Dermis blood vessel endothelial cell (primary cell): ENCODE measurements at places on chromosomes 11 and 22. TPM values are rescaled to one million over a fixed set of nuclear protein-coding genes. Genes with fewer than 3 reads are reported as not detected.

The MOV10L1 gene
- total RNA-seq, result 19.4 and 35.1 TPM in 2 replicates

The WNT11 gene
- total RNA-seq, result 0.09 TPM in 1 of 2 replicates, not detected in the other

The TMEM191C gene
- total RNA-seq, result 0.60 and 0.68 TPM in 2 replicates

The FAU gene
- 180 and 316 TPM in 2 replicates for total RNA-seq

The OR4C11 gene
- not detected in 2 replicates for total RNA-seq

The LBHD1 gene
- 2.5 and 3.6 TPM in 2 replicates for total RNA-seq

The FLRT1 gene
- not detected in 2 replicates for total RNA-seq

DNA sequence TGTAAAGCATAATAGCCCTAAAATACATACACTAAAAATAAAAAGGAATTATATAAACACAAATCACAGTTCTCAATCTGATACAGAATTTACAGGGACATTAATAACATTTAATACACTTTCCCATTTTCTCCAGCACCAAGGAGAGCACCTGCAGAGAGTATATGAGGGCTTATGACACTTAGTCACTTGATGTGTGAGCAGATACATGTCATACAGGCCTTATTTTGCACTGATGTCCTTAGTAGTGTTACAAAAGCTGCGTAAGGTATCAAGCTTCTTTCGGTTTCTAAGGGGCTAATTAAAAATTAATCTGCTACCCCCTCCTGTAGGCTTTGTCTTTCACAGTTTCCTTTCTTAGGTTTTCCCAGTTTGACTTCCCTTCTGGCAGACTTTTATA lies 61.3 kb downstream of the TRIM44 start:
- peak; percentile 33 for DNase-seq

DNA sequence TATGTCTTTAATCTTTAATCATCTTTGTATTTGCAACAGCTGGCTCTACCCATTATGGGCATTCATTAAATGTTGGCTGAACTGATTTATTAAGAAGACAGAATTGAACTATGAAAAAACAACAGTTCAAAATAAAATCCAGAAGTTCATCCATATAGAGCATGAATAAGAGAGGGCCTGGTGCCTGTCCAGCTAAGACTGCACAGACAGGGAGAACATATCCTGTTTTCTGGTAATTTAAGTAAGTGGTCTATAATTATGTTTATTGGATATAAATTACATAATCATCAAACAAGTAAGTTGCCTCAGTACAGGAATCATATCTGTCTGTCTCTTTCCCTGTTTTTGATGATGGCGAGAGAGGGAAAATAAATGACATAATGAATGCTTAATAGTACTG lies 137.2 kb downstream of the RBFOX2 start:
- DNase-seq, result no peak

DNA sequence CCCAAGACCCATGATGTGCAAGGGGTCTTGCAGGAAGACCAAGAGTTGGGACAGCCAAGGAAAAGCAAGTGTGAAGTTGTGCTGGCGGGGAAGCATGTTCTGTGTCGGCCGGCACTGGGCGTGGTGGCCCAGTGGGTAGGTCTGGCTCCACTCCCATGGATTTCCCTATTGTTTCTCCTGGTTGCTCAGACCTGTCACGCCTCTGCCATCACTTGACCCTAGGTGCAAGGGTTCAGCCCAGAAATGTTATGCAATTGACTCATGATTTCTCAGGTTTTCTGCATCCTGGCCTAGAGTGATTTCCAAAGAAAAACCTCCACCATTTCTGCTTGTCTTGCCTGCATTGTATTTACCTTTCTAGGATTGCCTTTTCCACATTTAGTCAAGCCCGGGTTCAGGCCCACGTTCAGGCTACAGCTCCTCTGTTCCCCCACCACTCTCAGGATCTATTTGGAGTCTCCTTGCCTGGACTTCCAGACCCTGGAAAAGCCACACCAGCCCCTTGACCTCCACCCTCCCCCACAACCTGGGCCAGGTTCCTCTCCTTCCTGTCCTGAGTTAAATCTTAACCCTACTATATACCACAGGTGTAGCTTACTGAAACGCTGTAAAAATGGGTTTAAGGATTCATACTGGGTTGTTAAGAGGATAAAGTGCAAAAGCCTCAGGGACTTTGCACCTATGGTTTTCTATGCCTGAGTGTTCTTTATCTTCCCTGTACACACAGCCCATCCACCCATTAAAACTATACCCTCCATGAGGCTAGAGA lies 17.5 kb upstream of the FOLR1 start:
- DNase-seq, result no peak

GRCh38 chr22:22184277-22184807 lies 60.2 kb upstream of the VPREB1 start:
- no peak for DNase-seq

GRCh38 chr11:83510530-83511460 lies 224.6 kb upstream of the CCDC90B start:
- DNase-seq, result no peak

DNA sequence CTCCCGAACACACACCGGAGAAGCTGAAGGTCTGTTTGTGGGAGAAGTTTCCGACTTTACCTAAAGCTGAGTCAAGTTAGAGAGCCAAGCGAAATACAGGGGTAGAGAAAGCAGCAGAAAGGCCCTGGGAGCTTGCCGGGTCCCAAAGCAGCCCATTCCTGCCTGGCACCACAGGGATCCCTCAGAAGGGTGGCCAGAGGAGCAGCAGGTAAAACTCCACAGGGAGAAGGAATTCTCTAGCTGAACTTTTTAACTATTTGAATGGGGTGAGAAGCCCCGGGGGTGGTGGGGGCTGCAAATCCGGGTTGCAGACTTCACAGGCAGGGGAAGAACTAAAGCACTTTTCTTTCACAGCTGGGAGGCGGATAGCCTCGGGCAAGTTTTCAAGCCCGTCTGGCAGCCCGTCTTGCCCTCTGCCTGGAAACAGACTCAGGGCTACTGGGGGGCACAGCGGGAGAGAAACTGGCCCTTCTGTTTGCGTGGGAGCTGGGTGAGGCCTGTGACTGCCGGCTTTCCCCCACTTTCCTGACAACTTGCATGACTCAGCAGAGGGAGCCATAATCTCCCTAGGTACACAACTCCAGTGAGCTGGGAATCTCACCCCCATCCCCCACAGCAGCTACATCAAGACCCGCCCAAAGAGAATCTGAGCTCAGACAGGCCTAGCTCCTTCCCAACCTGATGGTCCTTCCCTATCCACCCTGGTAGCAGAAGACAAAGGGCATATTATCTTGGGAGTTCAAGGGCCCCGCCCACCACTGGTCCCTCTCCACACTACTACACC lies 311.0 kb downstream of the SBF2 start:
- peak; percentile 20 for DNase-seq

- DNase-seq, result no peak
Observed at GRCh38 chr22:31911565-31912406, 32.5 kb upstream of the YWHAH start.

- no peak for DNase-seq
Observed at GRCh38 chr11:43969543-43969942, 27.1 kb downstream of the C11orf96 start.

DNA sequence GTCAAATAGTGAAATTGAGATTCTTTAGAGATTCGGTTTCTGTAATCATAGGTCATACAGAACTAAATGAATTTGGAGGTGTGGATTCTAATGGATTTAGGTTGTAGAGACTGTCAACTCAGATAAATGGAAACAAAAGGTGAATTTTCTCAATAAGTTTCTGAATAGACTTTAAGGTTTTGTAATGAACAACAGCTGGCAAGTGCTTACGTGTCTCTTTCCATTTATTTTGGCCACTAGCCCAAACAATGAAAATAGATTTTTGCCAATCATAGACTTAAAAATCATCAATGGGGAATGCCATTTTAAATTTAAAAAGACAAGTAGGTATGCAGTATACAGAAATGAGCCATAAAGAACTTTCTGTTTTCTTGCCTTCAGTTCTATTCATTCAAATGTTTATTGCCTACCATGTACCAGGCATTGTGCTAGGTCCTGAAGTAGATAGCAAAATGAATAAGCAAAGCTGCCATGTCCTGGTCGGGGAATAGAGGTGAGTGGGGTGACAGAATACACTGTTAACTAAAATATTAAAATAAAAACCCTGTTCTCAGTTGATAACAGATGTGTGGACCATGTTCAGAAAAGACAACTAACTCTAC lies 16.9 kb upstream of the TMEM135 start:
- peak; percentile 35 for DNase-seq

GRCh38 chr11:37597776-37598175 lies 999.7 kb upstream of the RAG2 start:
- DNase-seq, result no peak

- peak; percentile 71 for DNase-seq
Observed at GRCh38 chr11:65112546-65113360, 1.1 kb downstream of the TM7SF2 start.

DNA sequence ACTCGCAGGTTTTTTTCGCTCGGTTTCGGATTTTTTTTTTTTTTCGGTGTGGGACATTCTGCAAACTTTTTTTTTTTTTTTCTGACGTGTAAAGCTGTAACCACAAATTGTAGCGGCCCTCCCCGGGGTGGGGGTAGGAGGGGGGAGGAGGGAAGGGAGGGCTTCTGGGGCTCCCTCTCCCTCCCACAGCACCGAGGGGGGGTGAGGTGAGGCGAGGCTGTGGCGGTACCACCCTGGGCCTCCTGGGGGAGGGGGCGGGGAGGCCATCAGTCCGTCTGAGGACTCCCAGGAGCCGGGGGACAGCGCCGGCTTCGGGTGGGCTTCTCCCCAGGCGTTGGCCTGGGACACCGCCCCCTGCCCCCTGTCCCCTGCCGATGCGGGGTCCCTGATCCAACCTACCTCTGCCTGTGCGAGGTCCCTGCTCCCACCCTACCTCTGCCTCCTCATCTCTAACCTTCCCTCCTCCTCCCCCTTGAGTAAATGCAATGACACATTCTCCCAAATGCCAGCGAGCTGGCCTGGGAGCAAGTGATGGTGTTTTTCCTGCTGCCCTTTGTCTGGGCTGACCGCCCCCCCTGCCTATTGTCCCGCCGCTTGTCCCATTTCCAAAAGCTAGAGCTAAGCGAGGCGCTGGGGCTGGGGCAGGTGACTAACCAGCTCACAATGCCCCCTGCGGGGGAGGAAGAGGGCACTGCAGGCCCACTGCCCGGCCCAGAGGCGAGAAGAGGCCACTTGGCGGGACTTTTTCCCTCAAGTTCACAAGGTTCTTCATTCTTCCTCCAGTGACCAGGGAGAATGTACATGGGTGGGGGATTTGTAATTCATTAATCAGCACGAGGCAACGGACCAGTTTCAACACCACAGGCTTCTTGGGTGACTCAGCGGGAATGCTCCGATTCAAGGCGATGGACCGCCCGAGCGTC lies 511 bp upstream of the CLCF1 start:
- DNase-seq, result peak; percentile 90

DNA sequence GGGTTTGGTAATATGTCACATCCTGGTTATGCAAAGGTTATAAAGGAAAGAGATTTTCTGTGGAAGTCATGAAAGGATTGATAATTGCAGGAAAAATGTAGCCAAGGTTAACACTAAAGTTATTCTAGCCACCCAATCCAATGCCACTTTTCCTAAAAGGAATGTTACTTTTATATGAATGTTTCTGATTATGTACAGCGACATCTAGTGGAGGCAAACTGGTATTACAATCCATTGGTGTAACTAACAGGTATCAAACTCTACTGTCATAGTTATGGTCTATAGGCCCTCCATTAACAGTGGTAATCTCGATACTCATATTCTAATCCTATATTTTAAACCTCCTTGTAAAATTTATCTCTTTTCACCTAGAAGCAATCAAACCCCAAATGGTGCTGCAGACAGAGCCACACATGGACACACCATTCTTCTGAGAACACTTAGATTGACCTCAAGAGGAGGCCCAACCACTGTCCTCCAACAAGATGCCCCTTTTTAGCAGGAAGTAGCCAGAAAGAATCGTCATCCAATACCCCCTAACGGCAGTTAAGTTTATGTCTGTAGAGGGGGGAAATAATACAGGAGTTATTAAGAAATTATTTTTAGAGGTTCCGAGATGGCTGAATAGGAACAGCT lies 74.9 kb upstream of the RAG2 start:
- peak; percentile 69 for DNase-seq

DNA sequence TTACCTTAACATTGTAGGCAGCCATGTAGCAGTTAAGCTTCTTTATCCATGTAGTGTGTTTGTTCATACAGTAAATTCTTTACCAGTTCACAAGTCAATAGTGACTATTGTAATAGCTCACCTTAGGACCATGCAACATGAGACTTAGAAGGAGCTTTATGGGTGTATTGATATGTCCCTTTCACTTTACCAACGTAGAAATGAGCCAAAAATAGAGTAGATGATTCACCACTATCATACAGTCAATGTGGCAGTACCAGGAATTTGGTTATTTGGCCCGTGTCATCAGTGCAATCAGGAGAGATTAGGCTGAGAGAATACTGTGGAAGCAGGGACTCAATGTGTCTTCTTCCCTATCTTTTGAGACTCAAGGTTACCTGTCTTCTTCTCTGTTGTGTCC lies 4.7 kb downstream of the ZDHHC13 start:
- no peak for DNase-seq

DNA sequence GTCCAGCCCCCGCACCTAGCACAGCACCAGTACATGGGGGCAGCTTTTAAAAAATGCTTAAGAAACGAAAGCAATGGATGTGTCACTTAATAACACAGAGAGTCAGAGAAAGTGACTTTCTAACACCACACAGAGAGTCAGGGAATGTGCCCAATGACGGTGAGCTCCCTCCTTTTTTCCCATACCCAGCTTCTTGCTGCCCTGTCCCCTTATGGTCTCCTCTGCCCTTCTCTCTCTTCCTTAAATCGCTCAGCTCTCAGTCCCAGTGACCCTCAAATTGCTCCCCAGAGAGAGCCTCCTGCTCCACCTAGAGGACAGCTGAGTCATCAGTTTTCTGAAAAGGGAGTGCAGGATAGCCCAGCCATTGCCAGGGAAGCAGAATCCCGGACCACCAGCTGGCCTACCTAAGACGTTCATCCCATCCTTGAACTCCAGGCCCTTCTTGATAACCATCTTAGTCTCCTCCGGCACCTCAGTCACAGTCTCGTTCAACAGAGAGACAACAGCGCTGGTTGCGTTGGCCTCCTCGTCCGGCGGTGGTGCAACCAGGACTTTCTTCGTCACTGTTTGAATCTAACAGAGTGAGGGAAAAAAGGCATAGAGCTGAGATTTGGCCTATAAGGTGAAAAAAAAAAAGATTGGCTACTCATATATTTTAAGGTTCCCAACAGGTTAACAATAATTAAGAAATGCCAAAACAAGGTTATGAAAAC lies 113.5 kb downstream of the SLC1A2 start:
- DNase-seq, result peak; percentile 17

DNA sequence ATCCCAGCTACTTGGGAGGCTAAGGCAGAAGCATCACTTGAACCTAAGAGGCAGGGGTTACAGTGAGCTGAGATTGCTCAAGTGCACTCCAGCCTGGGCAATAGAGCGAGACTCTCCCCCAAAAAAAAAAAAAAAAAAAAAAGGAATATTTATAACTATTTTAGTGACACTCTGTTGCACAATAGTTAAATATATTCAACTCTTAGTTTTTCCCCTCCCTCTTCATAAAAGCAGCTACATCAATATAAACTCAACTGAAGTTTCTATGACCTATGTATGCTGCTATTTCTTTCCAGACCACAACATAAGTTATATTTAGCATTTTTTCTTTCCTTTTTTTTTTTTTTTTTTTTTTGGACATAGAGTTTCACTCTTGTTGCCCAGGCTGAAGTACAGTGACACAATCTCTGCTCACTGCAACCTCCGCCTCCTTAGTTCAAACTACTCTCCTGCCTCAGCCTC lies 19.2 kb downstream of the CELF1 start:
- no peak for DNase-seq

- peak; percentile 69 for DNase-seq
Observed at GRCh38 chr11:17389211-17389956, 925 bp upstream of the KCNJ11 start.
